Activated CD8-positive, alpha-beta T cell treated with anti-CD3 and anti-CD28 coated beads, Interleukin-2, amount 10 ng/mL, durations not matched to agents 7 days and 5 days (primary cell): ENCODE measurements at places on chromosomes 3 and 15. TPM values are rescaled to one million over a fixed set of nuclear protein-coding genes. Genes with fewer than 3 reads are reported as not detected.

DNA sequence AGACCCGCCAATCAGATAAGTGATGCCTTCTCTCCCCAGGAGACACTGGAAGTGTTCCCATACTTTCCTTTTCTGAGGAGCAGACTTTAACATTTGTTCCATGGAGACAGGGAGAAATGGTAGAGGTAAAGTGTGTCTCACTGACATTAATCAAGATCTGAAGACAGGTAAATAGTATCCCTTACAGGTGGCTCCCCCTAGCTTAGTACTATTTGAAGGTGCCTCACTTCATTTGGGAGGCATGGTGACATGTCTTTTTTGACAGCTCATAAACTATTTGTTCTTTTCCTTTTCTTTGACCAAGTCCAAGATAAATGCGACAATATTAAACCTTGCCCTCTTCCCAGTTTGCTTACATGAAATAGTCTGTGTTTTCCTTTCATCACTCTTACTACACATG lies 485.6 kb upstream of the IL12A start:
- no peak for DNase-seq

DNA sequence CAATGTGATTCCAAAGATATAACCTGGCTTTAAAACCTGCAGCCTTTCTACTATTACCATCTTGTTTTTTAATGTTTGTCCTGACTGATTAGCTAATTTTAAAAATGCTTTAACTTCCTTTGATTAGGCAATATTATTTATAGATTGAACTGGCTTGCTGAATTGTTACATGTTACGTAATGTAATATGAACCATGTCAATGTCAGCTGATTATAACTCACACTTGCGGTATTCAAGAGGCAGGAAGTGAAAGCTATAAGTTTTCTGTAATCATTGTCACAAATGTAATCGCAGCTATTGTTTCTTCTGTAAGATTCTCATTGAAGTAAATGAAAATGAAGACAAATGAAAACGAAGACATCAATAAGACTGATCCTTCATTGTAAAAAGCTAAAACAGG lies 146.8 kb downstream of the ROBO2 start:
- DNase-seq: no peak

CKMT1B gene
- not detected for total RNA-seq

- no peak for DNase-seq
Measured at GRCh38 chr3:108064293-108064887, 26.4 kb downstream of the CD47 start.

DNA sequence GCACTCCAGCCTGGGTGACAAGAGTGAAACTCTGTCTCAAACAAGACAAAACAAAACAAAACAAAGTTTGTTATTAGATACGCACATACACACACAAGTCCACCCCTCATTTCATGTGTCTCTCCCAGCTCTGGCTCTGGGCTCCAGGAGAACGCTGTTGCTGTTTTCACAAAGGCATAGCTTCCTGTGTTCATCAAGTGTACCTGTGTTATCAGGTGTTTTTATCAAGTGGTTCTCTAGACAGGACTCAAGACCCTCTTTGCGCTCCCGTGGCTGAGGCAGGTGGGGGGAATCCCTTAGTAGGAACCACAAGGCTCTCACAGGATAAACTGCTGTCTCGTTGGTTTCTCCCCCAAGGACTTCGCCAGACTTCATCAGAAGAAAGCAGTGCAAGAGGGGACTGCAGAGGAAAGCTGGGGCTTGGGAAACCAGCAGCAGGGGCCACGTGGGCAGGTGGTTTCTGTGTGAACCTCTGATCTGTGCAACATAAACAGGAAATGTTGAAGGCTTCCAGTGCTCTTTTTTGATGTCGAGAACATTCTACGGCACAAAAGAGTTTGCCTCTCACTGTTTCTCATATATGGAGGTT lies 6.9 kb upstream of the PPP1R2 start:
- peak; percentile 90 for DNase-seq

REC114 gene
- not detected for total RNA-seq
